Left forelimb (tissue), 1 donor: ENCODE measurements at places on chromosomes 5 and 9.

- DNase-seq = no peak
Measured at GRCh38 chr9:18167733-18168132, 306.2 kb upstream of the ADAMTSL1 start.

DNA sequence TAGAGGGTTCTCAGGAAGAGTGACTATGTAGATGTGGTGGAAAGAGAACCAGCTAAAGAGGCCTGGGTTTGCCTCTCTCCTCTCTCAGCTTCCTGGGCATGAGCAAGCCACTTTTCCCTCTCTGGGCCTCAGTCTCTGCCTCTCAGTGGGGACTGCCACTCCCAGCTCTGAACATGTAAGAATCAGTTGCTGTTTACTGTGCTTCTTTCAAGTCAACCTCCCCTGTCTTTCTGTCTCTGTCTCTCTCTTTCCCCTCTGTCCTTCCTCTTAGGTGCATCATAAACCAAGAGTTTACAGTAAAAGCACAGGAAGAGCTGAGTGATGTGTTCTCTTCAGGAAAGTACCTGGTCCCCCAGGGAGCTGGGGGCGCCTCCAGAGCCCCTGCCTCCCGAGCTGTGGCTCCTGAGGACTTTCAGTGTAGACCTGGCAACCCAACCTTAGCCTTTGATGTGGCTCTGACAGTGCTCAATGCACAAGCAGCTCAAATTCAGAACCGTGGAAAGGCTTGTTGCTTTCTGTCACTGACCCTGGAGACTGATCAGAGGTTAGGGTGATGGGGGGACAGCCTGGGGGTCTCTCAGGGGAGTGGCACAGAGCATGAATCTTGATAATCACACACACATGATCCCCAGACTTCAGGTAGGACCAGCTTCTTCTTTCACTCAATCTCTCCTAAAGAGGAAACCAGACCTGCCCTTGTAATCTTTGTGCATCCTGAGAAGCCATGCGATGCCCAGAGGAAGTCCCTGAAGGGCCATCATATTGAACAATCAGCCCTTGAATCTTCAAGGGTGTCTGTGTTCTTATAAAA lies 59.4 kb upstream of the TNFSF8 start:
- DNase-seq = no peak

DNA sequence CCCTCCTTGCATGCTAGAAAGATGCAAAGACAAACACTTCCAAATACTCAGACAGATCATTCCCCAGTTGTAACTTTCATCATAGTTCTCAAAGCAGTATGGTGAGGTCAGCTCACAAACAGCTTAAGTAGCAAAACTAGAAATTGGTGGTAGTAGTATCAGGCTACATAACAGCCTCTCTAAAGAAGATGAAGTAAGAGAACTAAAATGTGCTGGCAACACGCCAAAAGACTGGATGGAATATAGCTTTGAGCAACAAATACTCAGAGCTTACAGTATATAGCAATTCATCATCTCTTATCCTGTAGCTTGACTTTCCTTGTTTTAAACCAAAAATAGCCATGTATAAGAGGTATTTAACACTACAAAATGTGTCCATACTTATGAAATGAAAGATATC lies 7.5 kb downstream of the PFDN1 start:
- DNase-seq = no peak

DNA sequence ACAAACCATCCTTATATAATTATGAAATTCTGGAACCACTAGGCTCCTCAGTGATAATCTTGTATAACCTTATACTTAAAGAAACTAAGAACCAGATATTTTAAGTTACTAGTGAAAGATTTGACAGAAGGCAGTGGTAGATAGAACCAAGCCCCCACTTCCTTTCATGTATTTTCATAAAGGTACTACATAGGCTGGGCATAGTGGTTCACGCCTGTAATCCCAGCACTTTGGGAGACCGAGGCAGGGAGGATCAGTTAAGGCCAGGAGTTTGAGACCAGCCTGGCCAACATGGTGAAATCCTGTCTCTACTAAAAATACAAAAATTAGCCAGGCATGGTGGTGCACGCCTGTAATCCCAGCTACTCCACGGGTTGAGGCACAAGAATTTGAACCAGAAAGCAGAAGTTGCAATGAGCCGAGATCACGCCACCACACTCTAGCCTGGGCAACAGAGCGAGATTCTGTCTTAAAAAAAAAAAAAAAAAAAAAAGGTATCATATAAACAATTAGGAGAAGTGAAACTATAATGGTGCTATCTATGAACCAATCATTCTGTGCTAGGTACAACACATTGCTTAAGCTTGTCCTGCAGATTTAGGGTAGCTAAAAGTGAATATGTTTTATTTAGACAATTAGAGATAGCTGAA lies 27.9 kb upstream of the DTWD2 start:
- DNase-seq = no peak

- DNase-seq = peak; percentile 87
Measured at GRCh38 chr5:149828161-149829011, 98.3 kb downstream of the PPARGC1B start.

DNA sequence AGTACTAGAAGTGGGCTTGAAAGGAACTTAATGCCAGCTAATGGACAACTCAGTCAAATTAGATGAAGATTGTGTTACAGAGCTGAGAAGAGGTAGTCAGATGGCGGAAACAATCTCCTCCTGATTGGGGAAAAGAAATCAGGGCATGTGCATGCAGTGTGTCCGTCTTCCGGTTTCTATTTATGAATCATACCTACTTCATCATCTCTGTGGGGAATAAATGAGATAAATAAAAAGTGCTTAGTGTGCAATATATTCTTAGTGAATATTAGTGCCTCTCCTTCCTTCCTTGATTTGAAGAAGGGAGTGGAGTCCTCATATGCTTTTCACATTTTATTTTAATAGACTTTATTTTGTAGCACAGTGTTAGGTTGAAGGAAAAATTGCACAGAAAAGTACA lies 108.7 kb upstream of the NFIL3 start:
- no peak for DNase-seq

GRCh38 chr5:67215519-67216471 lies 19.2 kb upstream of the CD180 start:
- DNase-seq = no peak

GRCh38 chr5:72369301-72369700 lies 49.1 kb downstream of the PTCD2 start:
- DNase-seq = no peak

DNA sequence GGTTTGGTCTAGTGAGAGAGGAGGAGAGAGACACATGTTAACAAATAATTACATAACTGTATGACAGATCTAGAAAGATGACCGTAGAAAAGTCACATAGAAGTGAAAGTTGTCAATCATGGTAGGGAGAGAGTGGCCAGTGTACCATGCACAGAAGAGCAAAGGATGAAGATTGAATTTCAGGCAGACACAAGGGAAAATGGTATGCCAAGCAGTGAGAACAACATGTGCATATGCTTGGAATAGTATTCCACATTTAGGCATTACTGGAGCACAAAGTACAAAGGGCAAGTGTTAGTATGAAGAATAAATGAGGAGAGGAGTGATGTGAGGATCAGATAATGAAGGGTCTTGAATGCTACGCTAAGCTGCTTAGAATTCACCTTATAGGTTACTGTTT lies 20.3 kb downstream of the GRIN3A start:
- no peak for DNase-seq

- no peak for DNase-seq
Measured at GRCh38 chr5:33565324-33565723, 124.6 kb downstream of the TARS1 start.

DNA sequence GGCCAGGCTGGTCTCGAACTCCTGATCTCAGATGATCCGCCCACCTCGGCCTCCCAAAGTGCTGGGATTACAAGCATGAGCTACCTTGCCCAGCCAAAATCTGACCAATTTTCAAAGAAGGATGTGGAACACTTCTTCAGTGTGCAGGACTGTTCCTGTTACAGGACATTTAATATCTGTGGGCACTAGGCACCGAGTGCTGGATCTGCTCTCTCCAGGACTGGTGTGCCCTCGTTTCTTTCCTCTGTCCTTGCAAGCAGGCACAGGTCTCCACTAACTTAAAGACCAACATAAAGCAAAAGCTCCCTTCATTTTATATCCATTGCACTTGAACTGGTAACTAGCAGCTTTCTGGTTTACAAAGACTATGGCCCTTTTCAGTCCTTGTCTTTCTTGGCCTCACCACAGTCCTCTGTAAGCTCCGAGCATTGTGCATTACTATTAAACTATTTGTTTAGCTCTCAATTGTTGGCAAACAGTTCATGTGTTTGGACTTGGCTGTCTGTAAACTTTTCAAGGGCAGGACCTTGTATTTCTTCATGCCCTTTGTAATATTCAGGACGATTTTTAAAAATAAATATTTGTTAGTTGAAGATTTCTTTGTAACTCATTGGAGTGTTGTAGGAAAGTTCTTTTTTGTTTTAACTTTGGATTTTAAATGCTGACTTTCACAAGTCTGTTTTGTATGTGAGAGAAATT lies 37.3 kb downstream of the ARHGEF28 start:
- no peak for DNase-seq

DNA sequence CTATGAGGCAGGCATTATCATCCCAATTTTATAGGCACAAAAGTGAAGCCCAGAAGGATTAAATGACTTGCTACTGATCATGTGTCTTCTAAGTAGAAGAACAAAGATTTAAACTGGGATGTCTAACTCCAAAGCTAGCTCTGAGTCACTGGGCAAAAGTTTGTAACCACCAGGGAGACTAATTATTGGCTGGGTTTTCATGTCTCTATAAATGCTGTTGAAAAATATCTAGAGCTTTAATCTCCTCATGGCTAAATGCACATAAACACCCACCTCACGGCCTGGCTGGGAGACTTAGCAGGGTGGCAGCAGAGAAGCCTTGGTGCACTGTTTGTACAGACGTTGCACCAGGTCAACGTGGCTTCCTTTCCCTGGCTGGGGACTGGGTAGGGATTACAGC lies 144.6 kb downstream of the MELK start:
- no peak for DNase-seq

- no peak for DNase-seq
Measured at GRCh38 chr5:165321912-165322311, 1816.5 kb downstream of the MAT2B start.

DNA sequence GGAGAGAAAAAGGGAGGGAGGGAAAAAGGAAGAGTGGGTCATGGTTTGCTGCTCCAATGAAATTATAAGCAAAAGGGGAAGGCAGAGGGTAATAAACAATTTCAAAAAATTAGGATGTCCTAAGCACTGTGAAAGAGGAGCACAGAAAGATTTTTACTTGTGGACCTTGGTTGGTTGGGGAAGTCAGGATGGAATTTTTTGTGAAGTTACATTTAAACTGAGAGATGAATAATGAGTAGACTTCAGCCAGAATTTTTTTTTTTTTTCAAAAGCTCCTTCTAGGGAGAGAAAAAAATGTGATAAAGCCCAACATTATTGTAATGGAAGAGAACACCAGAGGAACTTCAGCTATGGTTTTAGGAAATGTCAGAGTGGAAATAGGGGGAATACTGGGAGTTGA lies 515.9 kb upstream of the PAPPA start:
- DNase-seq = no peak

DNA sequence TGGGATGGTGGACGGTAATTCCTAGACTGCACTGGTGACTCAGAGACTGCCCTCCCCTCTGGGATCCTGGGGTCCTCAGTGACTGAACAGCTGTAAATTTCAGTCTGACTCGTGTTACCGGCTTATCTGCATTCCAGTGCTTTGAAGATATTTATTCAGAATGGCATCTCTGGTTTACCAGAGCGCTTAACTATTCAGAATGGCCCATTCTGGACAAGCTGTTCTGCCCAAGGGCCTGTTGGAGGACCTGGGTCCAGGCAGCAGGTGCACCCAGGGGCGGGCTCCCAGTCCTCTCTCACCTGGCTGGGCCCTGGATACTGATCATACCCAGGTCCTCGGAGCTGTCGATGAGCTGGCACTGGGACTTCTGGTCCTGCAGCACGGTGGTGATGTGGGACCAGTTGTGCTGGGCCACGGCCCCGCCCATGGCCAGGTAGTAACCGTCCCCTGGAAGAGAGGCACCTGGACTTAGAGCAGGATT lies 48.0 kb downstream of the SARDH start:
- DNase-seq = no peak

- DNase-seq = no peak
Measured at GRCh38 chr5:15371184-15371583, 128.8 kb upstream of the FBXL7 start.

DNA sequence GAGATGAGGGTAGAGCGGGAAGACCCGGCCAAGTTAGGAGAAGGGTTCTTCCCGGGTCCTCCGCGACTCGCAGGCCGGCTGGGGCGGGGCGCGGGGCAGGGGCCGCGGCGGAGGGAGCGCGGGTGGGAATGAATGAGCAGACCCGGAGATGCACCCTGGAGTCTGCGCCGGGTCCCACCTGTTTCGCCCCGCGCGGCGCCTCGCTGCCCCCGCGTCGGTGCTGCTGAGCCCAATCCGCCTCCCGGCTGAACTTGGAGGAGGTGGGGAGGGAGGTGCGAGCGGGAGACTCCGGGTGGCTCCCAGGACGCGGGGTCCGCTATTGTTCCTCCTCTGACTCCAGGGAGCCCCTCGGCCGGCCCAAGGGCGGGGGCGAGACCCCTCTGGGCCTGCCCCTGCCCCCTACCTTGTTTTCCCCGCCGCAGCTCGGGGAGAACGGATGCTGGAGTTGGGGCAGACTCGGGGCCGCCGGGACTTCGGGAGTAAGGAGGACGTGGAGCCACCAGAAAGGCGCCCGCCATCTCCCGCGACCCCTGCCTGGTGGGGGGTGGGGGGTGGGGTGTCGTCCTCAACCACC lies 659 bp downstream of the RAI14 start:
- peak; percentile 72 for DNase-seq

GRCh38 chr5:131814990-131815389 lies 18.2 kb upstream of the FNIP1 start:
- DNase-seq = no peak

GRCh38 chr5:20032896-20033295 lies 44.9 kb upstream of the CDH18 start:
- DNase-seq = no peak

- DNase-seq = no peak
Measured at GRCh38 chr5:109038209-109038840, 290.6 kb downstream of the FER start.

DNA sequence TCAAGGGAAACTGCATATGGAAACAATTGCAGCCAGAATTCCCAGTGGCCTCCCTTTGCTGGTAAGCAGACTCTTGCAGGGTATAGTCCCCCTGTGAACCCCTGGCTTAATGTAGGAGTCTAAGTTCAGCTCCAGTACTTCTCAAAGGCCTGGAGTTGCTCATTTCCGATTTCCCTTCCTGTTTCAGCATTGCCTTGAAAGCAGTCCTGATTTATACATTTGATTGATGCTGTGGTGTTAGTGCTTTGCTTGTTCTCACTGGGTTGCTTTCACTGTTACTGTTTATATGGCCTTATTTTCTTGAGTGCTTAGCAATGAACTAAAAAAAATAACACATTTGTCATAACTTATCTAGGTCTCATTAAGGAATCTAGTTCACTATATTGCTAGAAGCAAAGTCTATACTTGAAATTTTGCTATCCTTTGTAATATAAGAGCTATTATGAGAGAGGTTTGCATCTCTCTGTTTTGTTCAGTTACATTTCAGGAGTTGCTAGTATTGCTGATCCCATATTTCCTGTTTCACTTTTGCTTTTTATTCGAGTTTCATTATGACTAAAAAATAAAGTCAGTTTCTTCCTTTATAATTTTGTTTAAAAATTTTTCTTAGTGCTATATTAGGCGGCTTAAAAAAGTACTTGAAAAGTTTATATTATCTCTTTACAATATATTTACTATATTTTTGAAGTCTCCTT lies 122.4 kb upstream of the NMUR2 start:
- DNase-seq = no peak
